ENCODE measurements at places on chromosomes 5 and 9.

DNA sequence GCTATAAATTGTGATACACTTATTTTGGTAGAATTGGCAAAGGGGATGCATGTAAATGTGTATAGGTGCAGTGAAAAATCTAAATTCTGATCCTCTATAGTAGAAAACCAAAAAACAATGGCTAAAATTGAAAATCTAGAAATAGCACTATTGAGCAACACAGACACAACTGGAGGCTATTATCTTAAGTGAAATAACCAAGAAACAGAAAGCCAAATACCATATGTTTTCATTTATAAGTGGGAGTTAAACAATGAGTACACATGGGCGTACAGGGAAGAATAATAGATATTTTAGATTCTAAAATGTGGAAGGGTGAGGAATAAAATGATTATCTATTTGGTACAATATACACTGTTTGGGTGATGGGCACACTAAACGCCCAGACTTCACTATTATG, 183.2 kb upstream of the TUSC1 start:
- DNase-seq = no peak

GRCh38 chr9:96587338-96588315, 32.0 kb downstream of the CDC14B start:
- DNase-seq = no peak

GRCh38 chr5:34570721-34571676, 85.1 kb upstream of the RAI14 start:
- DNase-seq = no peak

- no peak for DNase-seq
These were observed 886.8 kb upstream of the SEMA6A start for GRCh38 chr5:117461403-117461802.

DNA sequence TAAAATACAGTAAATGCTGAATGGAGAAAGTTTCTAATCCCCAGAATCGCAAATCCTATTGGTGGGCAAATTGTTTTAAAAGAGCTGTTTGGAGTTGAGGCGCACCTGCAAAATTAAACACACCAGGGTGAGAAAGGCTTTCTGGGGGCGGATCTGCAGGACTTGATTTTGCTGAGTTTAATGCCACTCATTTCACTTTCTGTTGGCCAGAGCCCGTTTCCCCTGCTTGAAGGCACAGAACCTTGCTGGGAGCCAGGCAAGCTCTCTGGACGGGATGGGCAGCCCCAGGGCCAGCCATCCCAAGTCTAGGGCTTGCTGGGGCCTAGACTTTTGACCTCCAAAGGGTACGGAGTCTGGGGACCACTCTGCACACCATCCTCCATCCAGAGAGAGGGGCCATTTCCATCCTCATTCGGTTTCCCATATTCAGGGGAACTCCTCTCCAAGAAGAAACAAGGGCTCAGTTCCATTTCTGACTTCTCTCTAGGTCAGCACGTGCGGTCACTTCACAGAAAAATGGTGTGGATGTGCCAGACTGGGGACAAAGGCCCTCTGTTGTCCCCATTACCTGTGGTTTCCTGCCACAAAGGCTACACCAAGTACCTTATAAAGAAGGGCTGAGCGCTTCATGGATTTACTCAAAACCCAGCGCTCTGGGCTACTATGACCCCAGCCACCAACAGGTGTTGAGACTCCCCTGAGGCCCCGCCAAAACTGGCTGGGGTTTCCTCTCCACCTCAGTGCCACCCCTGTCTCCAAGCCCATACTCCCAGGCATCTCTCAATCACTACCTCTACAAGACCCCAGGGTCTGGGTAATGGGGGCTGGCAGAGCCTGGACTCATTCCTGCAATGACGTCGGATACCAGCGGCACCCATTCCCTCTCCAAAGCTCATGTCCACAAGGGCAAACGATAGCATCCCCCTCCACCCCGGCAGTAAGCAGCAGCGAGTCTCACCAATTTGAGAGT, 170.0 kb downstream of the AUH start:
- DNase-seq = no peak

DNA sequence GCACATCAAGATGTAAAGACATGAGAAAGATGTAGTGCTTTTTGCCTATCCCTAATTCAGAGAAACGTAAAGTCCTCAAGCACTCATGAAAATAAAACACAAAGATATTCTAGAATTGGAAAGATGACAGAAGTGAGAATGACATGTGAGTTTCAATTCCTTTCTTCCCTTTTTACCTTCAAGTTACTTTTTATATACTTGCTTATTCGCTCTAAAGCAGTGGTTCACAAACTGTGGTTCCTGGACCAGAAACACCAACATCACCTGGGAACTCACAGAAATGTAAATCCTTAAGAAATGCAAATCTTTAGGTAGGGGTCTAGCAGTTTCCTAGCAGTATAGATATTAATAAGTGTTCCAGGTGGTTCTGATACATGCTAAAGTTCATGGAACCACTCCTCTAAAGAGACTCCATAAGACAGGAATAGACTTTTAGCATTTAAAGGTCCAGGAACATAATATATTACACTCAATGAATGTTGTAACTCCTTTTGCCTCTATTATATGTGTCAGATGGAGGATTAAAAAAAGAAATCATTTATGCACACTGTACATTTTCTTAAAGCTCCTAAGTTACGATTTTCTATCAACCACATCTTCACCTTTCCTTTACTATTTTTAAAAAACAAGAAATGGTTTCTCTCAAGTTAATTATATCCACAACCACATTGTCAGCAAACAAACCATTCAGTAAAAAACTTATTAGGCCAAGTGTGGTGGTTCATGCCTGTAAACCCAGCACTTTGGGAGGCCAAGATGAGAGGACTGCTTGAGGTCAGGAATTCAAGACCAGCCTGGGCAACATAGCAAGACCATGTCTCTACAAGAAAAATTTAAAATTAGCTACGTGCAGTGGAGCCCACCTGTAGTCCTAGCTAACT, 39.9 kb downstream of the ERP44 start:
- DNase-seq = no peak

DNA sequence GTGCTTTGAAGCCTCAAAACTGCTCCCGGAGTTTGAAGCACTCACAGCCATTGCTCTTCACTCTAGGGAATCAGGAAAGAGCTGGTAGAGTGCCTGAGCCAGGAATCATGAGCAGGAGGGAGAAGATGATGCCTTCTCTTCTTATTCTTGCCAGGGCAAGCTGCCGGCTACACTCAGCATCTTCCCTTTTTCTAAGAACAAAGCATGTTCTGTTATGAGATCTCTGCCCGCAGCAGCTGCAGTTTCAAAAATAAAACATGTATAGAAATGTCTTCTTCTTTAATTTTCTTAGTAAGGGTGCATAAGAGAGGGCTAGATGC, 57.9 kb upstream of the RICTOR start:
- DNase-seq = no peak

DNA sequence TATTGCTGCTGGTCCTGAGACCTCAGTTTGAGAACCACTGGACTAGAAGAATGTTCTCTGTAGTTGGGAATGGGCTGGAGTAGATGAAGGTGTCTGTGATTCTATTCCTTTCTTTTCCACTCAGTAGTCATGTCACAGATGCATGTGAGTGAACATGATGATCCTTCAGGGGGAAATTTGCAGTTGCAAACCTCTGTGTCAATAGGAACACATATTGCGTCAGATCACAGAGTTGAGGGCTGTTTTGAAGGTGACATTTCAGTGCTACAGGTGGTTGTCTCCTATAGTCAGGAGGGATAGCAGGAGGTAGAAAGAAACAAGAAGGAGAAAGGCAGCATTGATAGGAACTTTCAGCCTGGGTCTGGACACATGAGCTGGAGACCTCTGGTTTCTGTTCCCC, 239.3 kb downstream of the ARHGEF28 start:
- no peak for DNase-seq

DNA sequence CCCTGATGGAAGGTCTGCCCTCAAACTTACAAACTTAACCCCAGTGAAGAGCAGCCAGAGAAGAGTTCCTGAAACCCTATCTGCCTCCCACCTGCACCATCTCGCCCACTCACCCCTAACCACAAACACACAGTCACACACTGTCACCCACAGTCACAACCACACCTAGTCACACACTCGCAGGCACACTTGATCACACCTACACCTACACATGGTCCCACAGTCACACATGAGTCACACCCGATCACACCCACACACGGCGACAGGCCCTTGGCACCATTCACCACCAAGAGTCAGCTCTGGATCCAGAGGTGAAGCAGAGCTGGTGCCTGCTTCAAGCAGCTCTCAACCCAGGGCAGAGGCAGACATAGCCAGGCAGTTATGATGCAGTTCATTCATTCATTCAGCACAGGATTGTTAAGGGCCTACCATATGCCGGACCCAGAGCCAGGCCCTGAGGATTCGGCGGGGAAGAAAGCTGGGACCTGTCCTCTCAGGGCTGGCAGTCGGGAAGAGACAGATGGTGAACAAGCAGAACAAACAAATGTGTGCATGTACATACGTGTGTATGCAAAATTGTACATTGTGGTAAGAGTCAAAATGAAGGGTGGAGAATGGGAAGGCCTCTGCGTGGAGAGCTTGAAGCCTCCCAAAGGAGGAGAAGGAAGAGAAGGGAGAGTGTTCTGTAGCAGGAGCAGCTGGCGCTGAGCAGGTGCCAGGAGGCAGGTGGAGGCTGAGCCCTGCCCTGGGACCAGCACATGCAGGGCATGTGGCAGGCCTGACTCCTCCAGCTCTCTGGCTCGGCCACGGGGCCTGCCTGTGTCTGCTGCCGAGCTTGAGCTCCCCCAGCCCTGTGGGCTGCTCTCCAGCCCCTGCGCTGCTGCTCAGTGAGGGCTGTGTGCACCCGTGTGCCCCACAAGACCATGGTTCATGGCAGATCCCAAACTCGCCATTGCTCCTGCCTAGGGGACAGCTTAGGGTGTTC, 6.4 kb downstream of the TSPAN17 start:
- DNase-seq = peak; percentile 83

DNA sequence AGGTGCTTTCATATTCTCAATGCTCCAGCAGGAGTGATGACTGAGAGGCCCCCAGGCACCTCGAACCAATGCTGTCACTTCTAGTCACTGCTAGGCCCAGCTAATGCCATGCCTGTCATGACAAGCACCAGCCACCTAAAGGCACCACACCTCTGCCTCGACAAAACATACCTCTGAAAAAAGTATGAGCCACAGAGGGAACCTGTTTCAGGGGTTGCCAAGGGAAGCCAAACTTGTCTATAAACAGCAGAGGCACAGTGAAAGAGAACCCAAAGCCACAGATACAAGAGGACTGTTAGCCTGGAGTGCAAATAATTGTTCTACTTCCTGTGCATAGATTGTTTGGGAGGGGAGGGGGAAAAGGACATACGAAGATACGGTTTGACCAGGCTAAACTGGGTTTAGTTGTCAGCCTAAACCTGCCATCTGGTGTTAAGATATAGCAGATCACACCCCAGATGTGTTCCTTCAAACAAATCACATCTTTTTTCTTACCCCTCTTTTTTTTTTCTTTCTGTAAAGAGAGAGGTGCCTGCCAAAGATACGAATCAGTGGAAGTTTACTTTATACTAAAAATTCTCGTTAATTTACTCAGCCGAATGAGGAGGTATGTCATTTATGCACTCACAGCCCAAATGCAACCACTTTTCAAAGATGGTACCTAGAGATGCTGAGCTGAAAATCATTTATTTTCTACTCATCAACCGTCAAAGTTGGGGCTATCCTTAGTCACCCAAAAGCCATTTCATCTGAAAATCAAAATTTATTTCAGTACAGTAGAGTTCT, 45.7 kb downstream of the BNC2 start:
- peak; percentile 29 for DNase-seq

GRCh38 chr5:177113566-177114424, 19.8 kb upstream of the NSD1 start:
- DNase-seq = peak; percentile 9

DNA sequence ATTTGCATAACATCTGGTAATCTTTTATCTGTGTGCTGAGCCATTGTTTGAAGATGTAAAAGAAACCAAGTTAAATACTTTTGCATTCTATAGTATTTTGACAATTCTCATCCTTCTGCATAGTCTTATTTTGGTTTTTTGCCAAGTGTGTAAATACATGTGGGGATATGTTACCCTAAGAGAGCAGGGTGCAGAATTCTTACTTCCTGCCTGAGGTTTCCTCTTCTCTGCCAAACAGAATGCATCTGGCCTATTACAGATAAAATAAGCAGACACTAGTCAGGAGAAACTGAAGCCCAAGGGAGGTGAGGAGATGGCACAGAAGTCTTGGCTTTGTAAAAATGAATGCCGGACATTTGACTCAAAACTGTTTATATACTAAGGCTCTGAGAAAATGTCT, 462.1 kb downstream of the TMEM38B start:
- no peak for DNase-seq

GRCh38 chr9:38286766-38287165, 105.7 kb upstream of the ALDH1B1 start:
- no peak for DNase-seq

DNA sequence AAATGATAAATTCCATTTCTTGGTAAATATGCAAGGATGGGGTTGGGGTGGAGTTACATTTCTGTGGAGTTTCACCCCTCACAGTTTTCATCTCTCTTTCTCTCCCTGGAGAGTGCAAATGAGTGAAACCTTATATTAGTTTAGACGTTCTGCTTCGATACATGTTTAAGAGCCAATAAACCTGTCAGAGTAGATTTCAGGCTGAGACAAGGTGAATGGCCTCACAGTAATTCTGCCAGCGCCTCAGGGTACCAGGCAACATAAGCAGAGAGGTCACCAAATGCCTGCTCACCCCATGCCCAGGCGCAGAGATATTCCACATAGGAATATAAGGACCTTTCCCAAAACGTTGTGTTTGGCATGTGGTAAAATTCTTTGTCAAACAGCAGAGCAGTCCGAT, 154.9 kb upstream of the VLDLR start:
- peak; percentile 91 for DNase-seq

DNA sequence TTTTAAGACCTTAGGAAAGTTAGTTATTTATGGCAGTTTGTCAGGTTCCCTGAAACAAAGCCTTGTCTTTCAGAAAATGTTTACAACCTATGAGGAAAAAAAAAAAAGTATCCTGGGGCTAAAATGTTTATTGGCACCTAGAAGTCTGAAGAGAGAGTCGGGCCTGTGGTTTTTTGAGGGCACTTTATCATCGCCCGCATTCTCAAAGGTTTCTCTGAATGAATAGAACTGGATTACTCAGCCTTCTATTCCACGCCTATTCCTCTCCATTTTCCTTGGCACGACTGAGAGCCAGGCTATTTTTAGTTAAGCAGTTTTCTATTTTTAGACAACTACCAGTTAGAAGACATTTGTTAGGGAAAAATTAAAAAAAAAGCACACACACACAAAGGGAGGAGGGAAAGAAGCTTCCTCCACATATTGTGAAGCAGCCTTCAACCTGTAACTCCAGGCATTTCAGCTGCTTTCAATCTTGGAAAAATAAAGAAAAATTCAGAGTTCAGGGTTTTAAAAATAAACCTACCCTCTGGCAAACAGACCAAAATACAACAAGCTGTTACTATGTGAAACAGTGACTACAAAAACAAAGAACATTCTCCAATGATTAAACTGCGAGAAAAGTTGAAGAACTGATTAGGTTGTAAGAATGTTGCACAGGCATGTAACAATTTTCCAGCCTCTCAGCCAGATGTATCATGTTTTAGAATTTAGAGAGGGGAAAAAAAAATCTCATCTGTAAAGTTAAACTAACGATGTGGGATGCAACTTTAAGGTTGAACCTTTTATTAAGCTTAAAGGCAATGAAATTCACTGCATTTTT, 97.0 kb downstream of the MEF2C start:
- DNase-seq = peak; percentile 58
